ENCODE measurements at places on chromosomes 16 and 17.

- DNase-seq = no peak
Observed at GRCh38 chr17:28541439-28541838, 11.0 kb downstream of the UNC119 start.

- peak; percentile 15 for DNase-seq
Observed at GRCh38 chr16:85778873-85779272, 20.5 kb downstream of the EMC8 start.

GRCh38 chr16:1275791-1276579 lies 20.1 kb downstream of the TPSD1 start:
- DNase-seq = peak; percentile 39

DNA sequence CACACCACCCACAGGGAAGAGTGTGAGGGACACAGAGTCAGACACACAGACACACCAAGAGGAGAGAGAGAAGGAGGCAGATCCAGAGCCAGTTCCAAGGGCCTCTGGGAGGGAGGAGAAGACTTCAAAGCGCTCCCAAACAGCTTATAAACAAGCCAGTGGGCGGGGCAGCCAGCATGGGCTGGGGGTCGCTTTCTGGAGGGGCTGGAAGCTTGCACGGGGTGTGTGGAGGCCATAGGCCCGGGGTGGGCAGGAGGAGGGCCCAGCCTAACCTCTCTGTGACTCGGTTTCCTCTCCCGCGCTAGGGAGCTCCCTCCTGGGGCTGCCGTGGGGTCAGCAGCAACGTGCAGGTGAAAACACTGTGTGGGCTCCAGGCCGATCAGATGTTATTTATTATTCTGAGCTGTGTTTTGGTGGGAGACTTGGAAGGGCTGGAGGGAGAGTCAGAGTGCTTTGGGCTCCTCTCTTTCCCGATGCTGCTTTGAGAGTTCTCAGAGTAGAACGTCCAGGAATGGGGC lies 2.5 kb upstream of the WFIKKN2 start:
- peak; percentile 72 for DNase-seq

- DNase-seq = no peak
Observed at GRCh38 chr16:54335230-54335629, 48.6 kb upstream of the IRX3 start.

- DNase-seq = no peak
Observed at GRCh38 chr17:70320673-70321345, 151.5 kb downstream of the KCNJ2 start.

- DNase-seq = no peak
Observed at GRCh38 chr16:76235426-76235825, 41.8 kb upstream of the CNTNAP4 start.

DNA sequence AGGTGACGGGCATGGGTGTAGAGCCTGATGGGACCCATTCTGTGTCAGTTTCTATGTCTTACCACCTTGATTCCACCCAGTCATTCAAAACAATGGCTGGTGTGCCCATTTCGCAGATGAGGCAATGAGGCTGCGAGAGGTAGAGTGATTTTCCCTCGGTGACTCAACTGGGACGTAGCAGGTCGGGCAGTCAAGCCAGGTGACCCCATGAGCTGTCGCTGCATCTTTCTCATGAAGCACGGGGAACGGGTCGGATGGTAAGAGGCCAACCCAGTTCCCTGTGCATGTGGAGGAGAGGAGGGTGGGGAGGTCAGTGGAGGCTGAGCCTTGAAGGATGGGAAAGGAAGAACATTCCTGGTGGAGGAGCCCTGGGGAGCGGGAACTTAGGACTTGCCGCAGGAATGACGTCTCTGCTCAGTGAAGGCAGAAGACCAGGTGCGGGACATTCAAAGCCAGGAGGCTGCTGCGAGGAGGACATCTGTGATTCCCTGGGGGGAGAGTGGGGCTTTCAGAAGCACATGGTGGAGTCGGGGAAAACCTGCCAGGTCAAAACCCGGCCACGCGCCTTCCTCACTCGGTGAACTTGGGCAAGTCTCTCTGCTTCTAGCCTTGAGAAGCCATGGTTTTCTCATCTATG lies 1.1 kb downstream of the IL21R start:
- peak; percentile 53 for DNase-seq

GRCh38 chr16:69701866-69702265 lies 24.5 kb downstream of the NQO1 start:
- no peak for DNase-seq

DNA sequence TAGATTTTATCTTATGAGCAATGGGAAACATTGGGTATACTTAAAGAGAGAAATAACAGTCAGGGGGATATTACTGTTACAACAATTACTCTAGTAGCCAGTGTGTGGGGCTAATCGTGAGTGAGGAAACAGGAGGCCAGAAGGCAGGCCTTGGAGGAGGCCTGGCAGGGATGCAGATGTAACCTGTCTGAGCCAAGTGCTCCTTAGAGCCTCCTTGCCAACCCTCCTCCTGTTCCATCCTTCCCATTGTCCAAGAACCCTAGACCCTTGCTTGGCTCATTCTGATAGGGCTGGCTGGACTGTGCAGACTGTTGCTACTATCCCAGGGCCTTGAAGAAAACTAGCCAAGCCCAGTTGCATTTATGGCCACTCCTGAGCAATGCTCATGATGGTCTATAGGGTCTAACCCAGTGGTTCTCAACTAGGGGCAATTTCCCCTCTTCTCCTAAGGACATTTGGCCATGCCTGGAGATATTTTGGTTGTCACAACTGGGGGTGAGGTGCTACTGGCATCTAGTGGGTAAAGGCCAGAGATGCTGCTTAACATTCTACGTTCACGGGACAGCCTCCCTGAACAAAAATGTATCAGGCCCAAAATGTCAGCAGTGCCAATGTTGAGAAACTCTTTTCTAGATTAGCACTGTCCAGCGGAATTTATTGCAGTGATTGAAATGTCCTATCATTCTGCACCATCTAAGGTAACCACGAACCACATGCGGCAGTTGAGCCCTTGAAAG lies 24.4 kb upstream of the WSCD1 start:
- no peak for DNase-seq

DNA sequence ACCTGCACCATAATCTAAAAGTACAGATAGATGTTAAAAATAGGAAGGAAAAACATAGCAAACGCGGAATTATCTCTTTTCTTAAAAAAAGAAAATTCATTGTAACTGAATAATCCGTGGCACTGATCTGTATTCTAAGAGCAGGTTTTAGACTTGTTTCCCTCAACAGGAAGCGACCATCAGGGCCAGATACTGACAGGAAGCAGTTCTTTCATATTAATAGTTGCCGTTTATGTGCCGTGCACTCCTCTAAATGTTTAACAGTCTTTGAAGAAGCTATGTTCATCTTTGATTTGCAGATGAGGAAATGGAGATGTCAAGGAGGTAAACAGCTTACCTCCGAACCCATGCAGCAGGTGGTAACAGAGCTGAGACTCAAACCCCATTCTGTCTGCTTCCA lies 23.6 kb downstream of the DYNLRB2 start:
- DNase-seq = no peak

DNA sequence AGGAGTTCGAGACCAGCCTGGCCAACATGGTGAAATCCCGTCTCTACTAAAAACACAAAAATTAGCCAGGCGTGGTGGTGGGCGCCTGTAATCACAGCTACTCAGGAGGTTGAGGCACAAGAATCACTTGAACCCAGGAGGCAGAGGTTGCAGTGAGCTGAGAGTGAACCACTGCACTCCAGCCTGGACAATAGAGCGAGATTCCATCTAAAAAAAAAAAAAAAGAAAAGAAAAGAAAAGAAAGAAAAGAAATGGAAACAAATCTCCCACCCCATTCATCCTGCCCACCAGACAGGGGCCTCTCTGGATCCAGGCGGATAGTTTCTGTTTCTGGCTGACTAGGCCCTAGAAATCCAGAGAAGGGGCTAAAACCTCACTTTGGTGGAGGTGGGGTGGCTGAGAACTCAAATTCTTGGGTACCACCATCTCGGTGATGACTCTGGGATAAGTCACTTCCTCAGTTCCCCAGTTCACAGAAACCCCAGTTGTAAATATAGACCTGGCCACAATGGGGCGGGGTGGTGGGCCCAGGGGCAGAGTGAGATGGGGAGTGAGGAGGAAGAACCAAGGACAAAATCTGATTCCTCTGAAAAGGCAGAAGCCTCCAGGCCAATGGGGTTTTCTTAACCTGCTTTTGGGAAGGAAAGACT lies 22.2 kb downstream of the SOCS1 start:
- no peak for DNase-seq

DNA sequence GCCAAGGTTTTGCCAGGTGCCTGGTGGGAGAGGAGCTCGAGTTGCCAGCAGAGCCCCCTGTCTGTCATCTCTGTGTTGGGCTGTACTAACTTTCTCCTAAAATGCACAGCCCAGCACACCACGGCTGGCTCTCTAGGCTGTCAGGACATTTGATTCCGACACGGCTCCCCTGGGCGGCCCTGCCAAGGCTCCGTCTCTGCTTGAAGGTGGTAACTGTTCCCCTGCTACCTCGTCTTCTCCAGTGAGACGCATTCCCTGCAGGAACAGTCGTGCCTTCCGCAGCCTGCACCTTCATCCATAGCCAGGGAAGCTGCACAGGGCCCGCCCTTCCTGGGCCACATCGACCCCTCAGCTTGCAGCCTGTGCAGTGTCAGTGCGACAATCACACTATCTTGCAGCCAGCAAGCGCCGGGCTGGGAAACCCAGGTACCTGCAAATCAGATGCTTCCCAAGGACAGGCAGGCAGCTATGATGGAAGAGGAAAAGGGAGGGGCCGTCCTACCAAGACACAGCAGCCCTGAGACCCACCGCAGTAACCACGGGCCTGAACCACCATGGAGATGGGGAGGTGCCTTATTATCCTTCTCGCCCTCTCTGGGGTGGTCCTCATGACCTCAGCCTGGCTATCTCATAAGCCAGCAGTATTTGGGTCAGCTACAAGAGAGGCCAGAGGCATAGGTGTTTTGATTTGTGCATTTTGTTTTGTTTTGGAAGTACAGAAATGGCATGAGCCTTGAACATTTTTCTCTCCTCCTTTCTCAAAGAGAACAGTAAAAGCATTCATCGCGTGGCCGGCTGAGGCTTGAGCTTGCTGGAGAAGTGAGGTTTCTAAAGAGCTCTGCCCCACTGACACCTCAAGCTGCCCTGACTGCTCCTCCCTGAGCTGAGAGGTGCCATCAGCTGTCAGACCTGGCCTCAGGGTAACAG lies 361.7 kb upstream of the TNRC6C start:
- no peak for DNase-seq

GRCh38 chr17:11328770-11329169 lies 87.8 kb downstream of the SHISA6 start:
- no peak for DNase-seq

DNA sequence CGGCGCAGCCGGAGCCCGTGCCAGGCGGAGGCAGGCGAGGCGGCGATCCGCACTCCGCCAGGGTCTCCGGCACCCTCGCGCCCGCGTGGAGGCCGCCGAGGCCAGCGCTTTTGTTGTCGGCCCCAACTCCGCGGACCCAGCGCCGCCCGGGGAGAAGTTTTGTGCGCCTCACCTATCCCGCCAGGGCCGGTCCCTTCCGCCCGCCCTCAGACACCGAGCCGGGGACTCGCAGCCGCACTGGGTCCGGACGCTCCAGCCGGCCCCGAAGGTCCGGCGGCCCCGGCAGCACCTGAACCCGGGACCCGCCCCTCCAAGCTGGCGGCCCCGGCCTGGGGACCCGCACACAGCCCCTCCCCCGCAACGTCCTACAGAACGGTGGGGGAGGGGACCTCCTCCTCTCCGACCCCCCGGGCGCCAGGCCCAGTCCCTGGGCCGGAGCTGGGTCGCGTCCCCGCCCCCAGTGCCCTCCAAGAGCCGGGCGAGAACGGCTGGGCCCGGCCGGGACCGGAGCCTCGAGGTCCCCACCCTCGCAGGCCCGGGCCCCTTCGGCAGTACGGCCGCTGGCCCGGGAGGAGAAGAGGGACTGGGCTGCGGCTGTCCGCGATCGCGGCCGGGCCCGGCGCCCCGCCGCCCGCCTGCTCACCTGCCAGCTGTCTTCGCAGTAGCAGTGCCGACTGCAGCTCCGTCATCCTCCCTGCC lies 698 bp downstream of the UBE2G1 start:
- peak; percentile 63 for DNase-seq

GRCh38 chr17:5794385-5794784 lies 210.1 kb upstream of the NLRP1 start:
- DNase-seq = no peak

- DNase-seq = no peak
Observed at GRCh38 chr16:72814226-72814625, 233.7 kb downstream of the ZFHX3 start.

GRCh38 chr16:88428156-88428555 lies 24.9 kb upstream of the ZFPM1 start:
- DNase-seq = no peak

DNA sequence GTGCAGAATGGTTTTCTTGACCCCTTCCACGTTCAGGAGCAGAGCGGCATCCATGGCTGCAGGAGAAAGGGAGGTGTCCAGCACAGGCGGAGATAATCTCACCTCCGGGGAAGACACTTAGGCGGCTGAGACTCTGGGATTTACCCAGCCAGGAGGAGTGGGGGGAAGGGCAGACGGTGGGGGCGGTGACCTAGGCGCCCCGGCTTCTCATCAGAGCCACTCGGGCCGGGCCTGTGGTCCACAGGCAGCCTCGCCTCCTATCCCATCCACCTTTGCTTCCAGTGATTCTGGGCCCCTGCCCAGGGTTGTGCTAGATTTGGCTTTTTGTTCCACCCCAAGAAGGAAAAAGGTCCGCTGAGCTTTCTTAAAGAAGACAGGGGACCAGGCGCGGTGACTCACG lies at the start of gene AIPL1:
Gene AIPL1 (minus strand): TSS at position 71 of the 400 bp plus-strand sequence. CDS start 17 bp downstream, at position 54.
- DNase-seq = no peak

- DNase-seq = no peak
Observed at GRCh38 chr17:27968206-27968732, 74.2 kb upstream of the NLK start.

DNA sequence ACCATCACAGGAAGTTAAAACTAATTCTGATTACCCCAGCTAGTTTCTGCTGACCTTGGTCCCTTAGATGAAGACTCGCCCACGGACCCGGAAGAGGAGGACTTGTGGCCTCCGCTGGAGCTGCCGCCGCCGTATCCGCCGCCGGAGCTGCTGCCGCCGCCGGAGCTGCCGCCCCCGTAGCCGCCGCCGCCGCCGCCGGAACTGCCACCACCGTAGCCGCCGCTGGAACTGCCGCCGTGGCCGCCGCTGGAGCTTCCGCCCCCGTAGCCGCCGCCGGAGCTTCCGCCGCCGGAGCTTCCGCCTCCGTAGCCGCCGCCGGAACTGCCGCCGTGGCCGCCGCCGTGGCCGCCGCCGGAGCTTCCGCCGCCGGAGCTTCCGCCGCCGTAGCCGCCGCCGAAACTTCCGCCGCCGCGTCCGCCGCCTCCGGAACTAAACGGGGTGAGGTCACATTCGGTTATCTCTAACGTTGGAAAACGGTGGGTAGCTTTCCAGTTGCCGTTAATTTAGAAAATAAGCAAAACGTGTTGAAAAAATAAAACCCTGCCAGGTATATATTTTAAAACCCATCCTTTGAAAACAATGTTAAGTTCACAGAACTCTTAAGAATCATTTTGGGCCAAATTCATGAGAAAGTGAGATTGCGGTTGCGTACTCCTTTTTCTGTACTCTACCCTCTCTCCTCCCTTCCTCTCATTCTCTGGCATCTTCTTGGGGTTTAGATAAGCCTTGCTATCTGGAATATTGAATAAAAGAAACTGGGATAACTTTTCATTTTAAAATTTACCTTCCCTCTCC lies 3.5 kb downstream of the KRT10 start:
- peak; percentile 93 for DNase-seq

GRCh38 chr17:34519282-34519681 lies 60.1 kb upstream of the TMEM132E start:
- DNase-seq = no peak

GRCh38 chr17:73340093-73340596 lies 28.3 kb upstream of the CDC42EP4 start:
- DNase-seq = no peak

- peak; percentile 3 for DNase-seq
Observed at GRCh38 chr17:17509601-17510425, 13.6 kb upstream of the RASD1 start.

- DNase-seq = no peak
Observed at GRCh38 chr16:13928646-13929045, 8.7 kb downstream of the ERCC4 start.

GRCh38 chr17:31702041-31702440 lies 157.0 kb downstream of the COPRS start:
- no peak for DNase-seq

All from muscle of leg (tissue), 16 donors.